ENCODE measurements at places on chromosomes 4 and X.

DNA sequence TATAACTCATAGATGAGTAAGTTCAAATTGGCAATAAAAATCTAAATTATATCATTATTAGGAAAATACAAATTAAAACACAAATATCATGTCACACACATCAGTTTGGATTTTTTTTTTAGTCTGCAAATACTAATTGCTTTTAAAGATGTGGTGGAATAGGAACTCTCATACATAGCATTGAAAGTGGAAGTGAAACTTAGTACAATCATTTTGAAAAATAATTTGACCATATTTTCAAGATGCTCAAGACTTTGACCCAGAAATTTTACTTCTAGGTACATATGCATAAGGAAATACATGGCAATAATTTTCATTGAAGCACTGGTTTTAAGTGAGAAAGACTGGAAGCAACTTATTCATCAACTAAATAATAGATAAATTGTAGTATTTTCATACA, 147.5 kb upstream of the SMIM31 start:
- no peak for DNase-seq

- no peak for DNase-seq
Observed at GRCh38 chr4:71607780-71608677, 175.8 kb downstream of the GC start.

GRCh38 chr4:168522829-168523489, 26.1 kb downstream of the PALLD start:
- DNase-seq = no peak

DNA sequence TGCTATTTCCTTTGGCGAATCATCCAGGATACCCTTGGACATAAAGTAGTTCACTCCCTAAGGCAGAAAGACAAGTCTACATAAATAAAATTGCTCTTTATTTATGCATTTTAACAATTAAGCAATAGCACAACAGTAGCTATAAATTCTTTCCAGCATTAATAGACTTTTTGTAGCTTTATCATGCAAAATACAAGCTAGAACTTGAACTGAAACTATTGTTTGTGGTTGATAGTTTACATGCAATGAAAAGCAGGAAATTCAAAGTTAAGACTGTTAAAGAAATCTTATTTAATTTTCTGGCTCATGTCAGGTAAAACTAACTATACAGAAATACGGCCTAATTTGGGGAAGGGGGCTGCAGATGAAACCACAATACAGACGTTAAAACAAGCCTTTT, 42.3 kb downstream of the FBXO8 start:
- no peak for DNase-seq

- DNase-seq = no peak
Observed at GRCh38 chrX:103651151-103651773, 22.5 kb downstream of the TCEAL1 start.

- DNase-seq = no peak
Observed at GRCh38 chr4:173192375-173193162, 24.0 kb downstream of the GALNT7 start.

GRCh38 chr4:145609481-145610427, 9.4 kb upstream of the MMAA start:
- DNase-seq = peak; percentile 42

GRCh38 chr4:145523117-145523516, 41.5 kb downstream of the SMAD1 start:
- no peak for DNase-seq

DNA sequence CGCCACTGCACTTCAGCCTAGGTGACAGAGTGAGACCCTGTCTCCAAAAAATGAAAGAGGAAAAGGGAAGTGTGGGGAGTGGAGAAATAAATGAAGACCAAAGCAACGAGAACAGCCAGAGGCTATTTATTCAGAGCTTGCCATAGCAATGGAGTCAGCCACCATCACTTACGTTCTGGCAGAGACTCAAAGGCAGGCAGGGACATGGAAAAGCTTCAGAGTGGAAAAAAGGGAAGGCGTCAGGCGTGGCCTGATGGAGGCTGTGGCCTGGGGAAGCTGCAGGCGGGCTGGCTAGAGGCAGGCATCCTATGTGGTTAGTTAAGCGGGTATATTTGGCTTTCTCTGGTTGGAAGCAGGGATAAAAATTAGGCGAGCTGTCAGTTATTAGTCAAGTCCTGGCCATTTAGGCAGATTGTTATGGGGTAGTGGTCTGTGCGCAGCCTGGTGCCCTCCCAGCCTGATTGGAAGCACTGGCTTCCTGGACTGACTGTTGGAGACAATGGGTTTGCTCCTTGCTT, 73.3 kb downstream of the DCTD start:
- no peak for DNase-seq

DNA sequence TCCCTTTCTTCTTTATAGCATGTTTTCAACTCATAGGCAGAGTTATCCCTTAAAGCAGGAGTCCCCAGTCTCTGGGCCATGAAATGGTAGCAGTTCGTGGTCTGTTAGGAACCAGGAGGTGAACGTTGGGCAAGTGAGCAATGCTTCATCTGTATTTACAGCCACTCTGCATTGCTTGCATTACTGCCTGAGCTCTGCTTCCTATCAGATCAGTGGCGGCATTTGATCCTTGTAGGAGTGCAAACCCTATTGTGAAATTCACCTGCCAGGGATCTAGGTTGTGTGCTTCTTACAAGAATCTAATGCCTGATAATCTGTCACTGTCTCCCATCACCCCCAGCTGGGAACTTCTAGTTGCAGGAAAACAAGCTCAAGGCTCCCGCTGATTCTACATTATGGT, 39.8 kb downstream of the DTHD1 start:
- DNase-seq = no peak
